ENCODE measurements at places on chromosomes 1 and 21.

- DNase-seq, result no peak
Measured at GRCh38 chr1:116698244-116698595, 30.7 kb upstream of the IGSF3 start.

DNA sequence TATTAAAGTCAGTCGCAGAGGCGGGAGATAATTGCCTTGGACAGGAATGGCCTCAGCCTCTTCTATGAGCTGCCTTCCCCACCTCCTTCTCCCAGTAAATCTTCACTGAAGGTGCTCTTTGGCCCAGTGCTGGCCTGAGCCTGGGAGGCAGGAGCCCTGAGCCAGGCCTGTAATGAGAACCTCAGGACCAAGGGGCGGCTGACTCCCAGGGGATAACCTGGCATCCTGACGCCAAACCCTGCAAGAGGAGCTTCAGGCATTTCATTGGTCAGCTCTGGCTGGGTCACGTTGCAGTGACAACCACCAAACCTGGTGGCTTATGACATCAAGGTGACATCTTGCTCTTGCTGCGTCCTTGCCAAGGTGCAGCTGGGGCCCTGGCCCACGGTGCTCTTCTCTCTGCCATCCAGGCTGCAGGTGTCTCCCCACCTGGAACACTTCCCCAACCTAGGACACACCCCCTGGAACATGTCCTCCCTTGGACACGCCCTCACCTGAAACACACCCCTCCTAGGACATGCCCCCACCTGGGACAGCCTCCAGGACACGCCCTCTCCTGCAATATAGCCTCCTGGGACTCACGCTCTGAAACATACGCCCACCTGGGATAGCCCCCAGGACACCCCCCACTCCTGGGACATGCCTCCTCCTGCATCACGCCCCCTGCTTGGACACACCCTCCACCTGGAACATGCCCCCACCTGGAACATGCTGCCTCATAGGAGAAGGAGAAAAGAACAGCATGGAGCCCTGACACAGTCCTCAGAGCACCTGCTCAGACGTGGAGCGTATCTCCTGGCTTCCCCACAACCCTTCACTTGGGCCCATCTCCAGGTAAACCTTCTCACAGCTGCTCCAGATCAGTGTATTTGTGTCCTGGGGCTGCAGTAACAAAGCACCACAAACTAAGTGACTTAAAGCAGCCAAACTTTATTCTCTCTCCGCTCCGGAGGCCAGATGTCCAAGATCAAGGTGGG, 333.6 kb downstream of the NPHP4 start:
- no peak for DNase-seq

DNA sequence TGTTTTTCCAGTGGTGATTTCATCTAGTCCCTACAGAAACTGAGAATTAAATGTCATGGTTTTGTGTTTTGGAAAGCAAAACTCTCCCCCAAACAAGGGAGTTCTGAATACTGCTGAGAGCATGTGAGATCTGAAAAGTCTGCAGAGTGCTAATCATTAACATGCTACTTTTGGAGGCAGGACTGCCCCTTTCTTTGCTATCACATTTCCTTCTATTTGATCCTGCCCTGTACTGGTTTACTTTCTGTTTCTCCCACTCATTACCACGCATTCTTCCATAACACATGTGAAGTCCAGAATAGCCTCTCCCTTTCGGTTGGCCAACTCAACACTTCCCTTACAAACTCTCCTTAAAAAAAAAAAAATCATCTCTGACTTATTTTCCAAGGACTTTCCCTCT, 63.6 kb downstream of the GADD45A start:
- peak; percentile 62 for DNase-seq

DNA sequence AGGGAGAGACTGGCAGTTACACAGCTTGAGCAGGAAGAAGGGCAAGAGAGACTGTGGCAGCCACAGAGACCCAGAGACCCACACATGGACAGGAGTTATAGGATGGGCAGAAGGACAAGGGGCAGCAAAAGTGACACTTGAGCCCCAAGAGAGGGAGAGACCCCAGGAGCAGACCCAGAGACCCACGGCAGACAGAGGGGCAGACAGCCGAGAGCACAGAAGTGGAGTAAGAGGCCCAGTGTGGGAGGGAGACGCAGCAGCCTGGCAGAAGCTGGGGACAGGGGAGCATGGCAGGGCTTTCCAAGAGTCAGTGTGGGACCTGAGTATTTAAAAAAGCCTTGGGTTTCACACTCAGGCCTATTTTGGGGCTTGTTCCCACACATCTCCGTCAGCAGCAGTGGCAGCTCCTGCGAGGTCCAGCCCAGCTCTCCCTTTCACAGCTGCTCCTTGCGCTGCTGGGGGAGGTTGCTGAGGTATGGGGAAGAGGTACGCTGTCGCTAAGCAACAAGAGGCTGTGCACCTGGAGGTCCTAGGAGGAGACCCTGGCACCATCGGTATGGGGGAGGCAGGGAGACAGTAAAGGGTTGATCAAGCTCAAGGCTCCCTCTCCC, 9.0 kb upstream of the MEF2D start:
- DNase-seq, result no peak

DNA sequence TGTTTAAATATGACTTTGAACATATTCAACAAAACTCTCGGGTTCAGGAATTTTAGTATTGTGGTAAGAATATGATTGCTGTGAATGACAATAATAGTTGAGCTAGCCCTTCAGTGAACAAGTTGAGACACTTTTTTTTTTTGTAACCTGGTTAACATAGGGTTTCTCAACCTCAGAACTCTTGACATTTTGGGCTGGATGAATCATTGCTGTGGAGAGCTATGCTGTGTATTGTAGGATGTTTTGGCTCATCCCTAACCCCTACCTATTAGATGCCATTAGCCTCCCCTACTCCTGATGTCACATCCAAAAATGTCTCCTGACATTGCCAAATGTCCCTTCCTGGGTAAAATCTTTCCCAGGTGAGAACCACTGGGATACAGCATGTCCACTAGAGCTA, 113.7 kb downstream of the RUNX1 start:
- DNase-seq, result no peak

DNA sequence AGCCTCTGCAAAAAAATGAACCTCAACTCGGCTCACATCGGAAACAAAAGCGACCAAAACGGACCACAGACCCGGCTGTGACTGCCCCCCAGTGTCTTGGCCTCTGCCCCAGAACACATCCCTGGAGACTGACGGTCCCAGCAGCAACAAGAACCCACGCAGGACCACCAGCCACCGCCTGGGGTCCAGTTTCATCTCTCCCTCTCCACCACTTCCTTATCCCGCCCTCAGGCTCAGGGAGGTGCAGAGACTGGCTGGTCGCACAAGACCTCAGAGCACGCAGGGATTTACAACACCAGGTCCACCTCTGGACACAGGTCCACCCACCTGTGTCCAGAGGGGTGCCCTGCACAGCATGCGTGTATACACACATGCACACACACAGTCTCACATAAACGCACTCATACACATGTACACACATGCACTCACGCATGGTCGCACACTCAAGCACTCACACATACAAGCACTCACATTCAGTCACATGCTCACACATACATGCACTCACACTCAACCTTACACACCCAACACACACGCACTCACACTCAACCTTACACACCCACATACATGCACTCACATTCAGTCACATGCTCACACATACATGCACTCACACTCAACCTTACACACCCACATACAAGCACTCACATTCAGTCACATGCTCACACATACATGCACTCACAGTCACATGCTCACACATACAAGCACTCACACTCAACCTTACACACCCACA, 18.6 kb upstream of the TMEM52 start:
- DNase-seq, result no peak
